Activated naive CD8-positive, alpha-beta T cell treated with anti-CD3 and anti-CD28 coated beads, Interleukin-2, amount 10 ng/mL, durations not matched to agents 7 days and 5 days (primary cell): ENCODE measurements at places on chromosomes 4 and X.

- DNase-seq, result no peak
These were observed 29.8 kb downstream of the YY2 start for GRCh38 chrX:21885568-21885967.

DNA sequence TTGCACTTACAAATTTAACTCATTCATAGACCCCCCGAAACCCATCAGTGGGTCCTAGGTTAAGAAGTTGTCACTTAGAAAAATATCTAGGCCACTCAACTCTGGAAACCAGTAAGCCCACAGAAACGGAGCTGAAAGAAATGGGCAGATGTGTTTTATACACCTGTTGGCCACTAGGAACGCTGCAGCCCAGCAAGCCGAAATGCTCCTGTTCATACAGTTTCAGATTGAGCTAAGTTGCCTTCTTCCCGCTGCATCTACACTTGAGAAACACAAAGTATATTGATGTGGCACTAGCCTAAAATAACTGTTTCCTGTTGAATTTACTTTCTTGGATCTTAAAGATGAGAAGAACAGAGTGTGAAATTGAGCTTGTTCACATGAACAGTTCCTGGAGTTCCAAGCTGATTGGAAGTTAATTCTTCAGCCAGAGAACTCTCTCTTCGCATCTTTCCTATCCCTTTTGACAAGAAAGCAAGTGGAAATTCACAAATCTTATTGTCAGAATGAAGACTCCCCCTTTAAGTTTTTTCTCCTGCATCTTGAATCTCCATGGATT lies 174.1 kb downstream of the RBMX2 start:
- no peak for DNase-seq

DNA sequence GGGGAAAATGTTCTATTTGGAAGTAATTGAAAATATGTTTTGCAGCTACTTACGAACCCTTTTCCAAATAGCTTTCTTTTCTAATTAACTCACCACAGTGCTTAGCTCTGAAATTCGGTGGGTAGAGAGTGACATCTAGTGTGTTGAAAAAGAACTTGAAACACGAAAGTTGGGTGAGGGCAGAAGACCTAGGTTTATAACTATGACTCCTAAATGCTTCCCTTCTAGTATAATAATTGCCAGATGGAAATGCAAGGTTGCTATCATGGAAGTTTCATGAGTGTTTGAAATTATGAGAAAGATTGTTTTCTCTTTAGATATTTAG lies 77.3 kb upstream of the NOCT start:
- no peak for DNase-seq

- DNase-seq, result no peak
These were observed 64.8 kb upstream of the NR0B1 start for GRCh38 chrX:30373951-30374350.

DNA sequence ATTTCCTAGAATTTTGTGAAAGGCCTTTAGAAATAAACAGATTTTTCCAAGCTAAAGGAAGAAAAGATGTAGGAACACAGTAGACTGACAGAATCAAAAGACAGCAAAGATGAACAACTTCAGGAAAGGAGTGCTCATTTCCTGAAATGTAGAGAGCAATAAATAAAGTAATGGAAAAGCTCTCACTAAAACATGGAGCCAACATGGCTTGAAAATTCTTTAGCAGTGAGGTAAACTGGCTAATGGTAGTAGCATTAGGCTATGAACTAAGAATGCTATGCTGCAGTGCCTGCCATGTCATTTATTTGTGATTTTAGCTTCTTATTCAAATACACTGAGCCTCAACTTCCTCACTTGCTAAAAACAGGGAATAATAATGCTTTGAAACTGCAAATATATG lies 108.7 kb downstream of the IQCM start:
- no peak for DNase-seq

DNA sequence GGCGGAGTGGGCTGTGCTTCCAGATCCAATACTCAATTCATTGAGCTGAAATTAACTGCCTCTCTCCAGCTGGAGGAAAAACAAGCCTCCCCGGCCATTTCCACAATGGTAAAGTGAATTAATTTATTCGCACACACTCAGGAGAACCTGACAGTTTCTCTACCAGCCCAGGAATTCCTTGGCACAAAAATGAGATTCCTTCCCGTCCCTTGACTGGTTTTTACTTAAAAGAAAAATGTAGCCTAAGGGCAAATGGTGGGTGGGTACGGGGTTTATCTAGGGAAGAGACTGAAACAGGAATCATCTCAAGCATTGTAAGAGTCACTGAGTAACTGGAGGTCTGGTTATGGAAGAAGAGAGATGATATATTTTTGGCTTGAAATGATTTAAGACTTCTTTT lies 102.7 kb downstream of the VCX3A start:
- no peak for DNase-seq

- no peak for DNase-seq
These were observed 83.1 kb upstream of the SPIN4 start for GRCh38 chrX:63434206-63434605.

- no peak for DNase-seq
These were observed 307.0 kb upstream of the CPEB2 start for GRCh38 chr4:14695095-14695845.

GRCh38 chr4:102735582-102735981 lies 25.2 kb downstream of the MANBA start:
- no peak for DNase-seq

DNA sequence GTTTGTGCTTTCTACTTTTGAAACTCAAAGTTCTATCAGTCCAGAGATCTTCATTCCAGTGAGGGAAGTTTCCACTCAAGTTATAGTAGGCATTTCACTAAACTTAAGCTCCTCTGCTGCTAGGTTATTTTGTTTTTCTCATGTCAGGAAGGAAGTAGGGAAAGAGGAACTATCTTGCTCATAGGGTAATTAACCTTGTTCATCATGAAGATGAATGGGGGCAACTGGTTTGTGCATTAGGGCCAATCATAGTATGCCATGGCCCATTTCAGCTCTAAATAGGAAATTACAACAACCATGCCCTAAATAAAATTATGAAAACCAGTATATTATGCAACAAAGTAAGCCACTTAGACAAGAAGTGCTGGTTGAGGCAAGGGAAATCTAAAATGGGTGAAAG lies 804.7 kb upstream of the NDST4 start:
- DNase-seq, result no peak

DNA sequence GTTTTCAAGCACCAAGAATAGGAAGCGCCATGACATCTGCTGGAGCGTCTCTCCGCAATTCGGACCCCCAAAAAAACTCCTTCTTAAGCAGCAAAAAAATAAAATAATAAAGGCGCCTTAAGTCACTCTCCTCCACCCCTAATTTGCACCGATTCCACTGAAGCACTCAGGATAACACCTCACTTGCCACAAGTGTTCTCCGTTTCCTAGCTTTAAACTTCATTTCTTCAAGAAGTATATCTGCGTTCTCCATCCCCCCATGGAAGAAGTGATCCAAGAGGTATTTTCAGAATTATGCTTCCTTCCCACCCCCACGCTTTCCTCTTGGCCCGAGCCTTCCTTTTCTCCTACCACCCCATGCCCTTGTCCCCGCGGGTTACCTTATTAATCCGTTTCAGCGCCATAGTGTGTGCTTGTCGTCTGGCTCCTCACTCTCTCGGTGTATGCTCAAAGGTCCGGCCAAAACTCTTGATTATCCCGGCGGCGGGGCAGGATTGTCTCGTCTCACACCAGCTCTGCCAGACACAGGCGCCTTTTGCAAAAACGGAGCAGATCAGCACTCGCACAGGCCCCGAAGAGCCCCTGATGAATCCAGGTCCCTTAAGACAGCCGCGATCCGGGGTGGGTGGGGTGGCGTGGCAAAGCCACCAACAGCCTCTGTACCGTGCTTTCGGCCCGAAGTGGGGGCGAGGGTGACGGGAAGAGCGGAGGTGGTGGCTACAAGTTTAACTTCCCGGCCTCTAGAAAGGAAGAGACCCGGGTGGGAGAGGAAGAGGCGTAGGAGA lies 1.1 kb downstream of the UBE2D3 start:
- DNase-seq, result peak; percentile 79

DNA sequence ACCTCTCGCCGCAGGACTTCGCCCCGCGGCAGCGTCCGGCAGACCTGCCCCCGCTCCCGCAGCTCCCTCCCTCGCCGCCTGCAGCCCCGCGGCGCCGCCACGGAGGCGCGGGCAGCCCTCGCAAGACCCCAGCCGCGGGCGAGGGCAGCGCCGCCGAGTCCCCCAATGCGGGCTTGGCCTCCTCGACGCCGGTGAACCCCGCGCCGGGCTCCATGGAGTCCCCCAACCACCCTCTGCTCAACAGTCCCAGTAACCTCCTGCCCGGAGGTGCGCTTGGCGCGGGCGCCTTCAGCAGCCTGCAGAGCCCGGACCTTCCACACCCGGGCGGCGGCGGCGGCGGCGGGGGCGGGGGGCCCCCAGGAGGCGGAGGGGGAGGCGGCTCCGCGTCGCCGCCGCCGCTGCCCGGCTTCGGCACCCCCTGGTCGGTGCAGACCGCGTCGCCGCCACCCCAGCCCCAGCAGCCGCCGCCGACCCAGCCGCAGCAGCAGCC lies 1.2 kb downstream of the CPEB2 start:
- peak; percentile 78 for DNase-seq

GRCh38 chr4:22427675-22428074 lies 88.2 kb downstream of the ADGRA3 start:
- DNase-seq, result no peak

DNA sequence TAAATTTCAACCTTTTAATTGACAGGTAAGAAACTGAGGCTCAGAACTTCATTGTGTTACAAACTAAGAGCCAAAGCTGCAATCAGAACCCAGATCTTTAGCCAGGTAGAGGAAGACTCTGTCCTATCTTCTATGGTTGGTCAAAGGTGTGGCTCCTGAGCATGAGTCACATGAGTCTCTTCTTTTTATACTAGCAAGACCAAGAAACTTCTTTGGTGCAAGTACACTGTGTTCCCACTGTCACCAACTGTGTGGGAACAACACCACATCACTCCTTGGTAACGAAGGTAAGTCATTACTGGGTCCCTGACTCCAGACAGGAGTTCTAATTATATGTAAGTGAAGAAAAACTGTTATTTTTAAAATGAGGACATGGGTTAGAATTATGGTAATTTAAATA lies 290.1 kb downstream of the INPP4B start:
- DNase-seq, result no peak

DNA sequence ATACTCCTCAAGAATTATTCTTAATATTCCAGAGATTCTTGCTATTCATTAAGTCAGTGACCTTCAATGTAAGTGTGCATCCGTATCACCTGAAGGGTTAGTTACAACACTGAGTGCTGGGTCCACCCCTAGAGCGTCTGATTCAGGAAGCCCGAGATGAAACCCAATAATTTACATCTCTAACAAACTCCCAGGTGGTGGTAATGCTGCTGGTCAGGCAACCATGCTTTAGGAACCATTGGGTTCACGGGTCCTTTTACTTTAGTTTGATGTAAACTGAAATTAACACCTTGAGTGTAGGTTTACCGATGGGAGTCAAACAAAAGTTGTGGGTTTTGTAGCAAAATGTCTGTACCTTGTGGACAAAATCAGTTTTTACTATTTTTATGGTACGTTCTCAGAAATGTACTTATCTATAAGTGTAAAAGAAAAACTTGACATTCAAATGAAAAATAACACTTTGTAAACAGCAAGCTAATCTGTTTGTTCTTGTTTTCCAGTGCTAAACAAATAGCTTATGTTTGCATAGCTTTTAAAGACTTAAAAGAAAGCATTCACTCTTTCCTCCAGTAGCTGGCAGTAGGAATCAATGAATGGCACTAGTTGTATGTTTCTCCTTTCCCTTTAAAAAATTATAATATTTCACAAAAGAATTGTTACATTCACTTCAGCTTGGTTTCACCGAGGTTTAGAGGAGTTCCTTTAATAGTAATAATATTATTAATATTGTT lies 32.7 kb downstream of the ACE2 start:
- DNase-seq, result no peak

- DNase-seq, result no peak
These were observed 517 bp downstream of the LEF1 start for GRCh38 chr4:108168160-108168670.

- DNase-seq, result no peak
These were observed 3.4 kb downstream of the MAML3 start for GRCh38 chr4:140150636-140150885.

DNA sequence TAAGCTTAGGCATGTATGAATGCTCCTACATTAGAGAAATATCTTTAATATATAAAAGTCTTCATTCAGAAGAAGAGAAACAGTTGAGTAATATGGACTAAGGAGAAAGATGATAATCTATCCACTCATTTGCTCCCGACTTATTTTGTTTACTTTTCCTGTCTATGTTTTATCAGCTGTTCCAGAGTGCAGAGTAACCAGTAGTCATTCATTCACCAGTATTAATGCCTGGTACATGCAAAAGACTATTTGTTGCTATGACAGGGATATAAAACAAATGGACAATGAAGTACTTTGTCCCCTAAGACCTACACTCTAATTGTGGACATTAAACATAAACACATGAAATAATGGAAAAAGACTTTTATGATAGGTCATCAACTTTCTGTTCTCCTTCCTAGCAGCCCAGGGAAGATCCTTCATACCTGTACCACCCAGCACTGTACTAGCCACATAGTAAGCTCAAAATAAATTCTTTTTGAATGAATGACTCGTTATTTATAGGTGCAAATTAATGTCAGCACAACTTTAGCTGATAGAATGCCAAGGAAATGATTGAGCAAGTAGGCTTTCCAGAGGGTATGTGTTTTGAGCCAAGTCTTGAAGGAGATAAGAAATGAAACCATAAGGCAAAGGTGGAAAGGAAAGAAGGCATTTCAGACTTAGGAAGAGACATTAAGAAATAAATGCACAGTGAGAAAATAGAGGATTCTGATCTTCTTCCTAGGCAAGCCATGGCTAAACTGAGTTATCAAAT lies 45.0 kb upstream of the IL13RA1 start:
- DNase-seq, result no peak

GRCh38 chr4:39023059-39023458 lies 9.2 kb downstream of the TMEM156 start:
- DNase-seq, result no peak

- no peak for DNase-seq
These were observed 4.1 kb downstream of the ENPEP start for GRCh38 chr4:110480031-110480549.

- DNase-seq, result no peak
These were observed 395.2 kb downstream of the MID1IP1 start for GRCh38 chrX:39196192-39197102.

DNA sequence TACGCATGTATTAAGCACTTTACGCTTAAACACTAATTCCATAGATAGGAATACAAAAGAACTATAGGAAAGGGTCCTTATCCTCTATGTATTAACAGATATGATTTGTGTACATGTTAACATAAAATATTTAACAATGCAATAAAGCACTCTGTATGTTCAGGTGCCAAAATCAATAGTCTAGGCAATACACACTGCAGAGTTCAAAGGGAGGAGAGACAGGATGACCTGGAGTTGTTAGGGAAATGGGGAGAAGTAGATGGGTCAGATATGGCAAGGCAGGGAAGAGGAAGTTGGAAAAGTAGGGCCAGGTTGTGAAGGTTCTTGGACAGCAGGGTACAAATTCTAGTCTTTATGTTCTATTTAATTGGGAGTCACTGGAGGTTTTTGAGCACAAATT lies 2.9 kb downstream of the SGCB start:
- no peak for DNase-seq

GRCh38 chr4:185693548-185694215 lies 118.3 kb downstream of the SORBS2 start:
- DNase-seq, result no peak
